NCI-H460 (cell line): ENCODE measurements at places on chromosomes 2 and 18. TPM values are rescaled to one million over a fixed set of nuclear protein-coding genes. Genes with fewer than 3 reads are reported as not detected.
A peak's percentile ranks its signal among the peaks of the same experiment; 100 is the strongest.

Gene CHCHD5
- total RNA-seq: 30.7 and 31.3 TPM in 2 replicates

Gene EPB41L3
- total RNA-seq: 499 and 554 TPM in 2 replicates

Gene PLCL1
- 0.02 and 0.09 TPM in 2 replicates for total RNA-seq

- no peak for DNase-seq
These were observed 41.6 kb upstream of the SH3BP4 start for GRCh38 chr2:234910186-234910679.

DNA sequence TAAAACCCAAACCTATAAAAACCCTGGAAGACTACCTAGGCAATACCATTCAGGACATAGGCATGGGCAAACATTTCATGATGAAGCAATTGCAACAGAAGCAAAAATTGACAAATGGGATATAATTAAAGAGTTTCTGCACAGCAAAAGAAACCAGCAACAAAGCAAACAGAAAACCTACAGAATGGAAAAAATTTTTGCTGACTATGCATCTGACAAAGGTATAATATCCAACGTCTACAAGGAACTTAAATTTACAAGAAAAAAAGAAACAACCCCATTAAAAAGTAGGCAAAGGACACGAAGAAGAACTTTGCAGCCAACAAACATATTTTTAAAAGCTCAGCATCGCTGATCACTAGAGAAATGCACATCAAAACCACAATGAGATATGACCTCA lies 28.8 kb downstream of the ZBTB14 start:
- DNase-seq: no peak

DNA sequence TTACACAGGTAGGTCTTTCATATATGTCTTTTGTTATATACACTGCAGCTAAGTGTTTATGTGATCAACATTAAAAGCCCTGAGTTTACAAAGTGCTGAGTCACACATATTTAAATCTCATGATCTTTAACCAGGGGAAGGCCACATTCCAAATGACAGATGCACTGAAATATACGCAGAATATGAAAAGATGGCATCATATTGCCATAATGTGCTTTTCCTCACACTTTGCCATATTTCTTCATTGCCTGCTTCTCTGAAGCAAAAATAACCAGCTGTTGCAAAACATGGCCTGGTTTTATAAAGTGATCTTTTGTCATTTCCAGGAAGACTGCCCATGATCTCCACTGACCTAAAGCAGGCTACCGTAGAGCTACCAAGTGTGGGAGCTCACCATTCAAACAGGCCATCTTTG lies 93.5 kb upstream of the MAPRE2 start:
- peak; percentile 45 for DNase-seq

DNA sequence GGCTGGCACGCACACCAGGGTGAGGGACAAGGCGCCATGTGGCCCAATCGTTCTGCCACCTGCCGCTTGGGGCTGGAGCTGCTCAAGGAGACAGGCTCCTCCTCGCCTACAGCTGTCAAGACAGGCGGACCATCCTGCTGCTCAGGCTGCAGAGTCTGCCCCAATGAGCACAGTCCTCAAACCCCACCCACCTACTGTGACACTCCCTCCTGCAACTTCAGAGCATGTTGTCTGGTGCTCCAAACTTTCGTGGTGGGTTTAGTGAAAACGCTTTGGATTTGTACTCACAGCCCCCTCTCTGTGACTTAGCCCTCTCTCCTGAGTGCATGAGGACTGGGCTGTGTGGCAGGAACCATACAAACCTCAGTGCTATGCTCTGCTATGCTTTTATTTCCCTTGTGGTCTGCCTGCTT lies 23.2 kb upstream of the SLC35F6 start:
- no peak for DNase-seq

- no peak for DNase-seq
These were observed 5.1 kb downstream of the RAMP1 start for GRCh38 chr2:237864444-237864931.

GRCh38 chr2:128361376-128362131 lies 42.9 kb upstream of the HS6ST1 start:
- no peak for DNase-seq

DNA sequence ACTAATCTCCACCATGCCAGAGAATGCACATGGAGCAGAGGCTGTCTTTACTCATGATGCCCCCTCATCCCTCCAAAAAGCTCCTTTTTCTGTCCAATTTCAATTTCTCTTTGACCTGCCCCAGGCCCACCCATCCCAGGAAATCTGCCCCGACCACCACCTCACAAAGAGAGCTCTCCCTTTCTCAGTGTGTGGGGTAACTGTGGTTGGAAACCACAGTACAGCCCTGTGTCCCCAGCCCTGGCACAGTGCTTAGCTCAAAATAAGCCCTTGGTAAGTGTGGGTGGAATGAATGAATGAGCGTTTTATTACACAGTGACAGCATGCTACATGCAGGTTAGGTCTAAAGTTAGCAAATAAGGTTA lies 43.7 kb upstream of the CAB39 start:
- DNase-seq: no peak
